ENCODE measurements at places on chromosomes 5 and 9. TPM values are rescaled to one million over a fixed set of nuclear protein-coding genes. Genes with fewer than 3 reads are reported as not detected.

The TMC1 gene
- 0.36 TPM for total RNA-seq

The GDA gene
- total RNA-seq = 5.0 TPM

The IL9 gene
- total RNA-seq = not detected

The FBP2 gene
- not detected for total RNA-seq

The PRRX2 gene
- 6.3 TPM for total RNA-seq

The SLC6A7 gene
- total RNA-seq = not detected

The DMRTA1 gene
- total RNA-seq = 1.8 TPM

The GPR150 gene
- 0.54 TPM for total RNA-seq

The TMEM174 gene
- total RNA-seq = not detected

The RFX3 gene
- total RNA-seq = 5.7 TPM

The LHX6 gene
- total RNA-seq = 0.62 TPM

The PKN3 gene
- 19.9 TPM for total RNA-seq

- DNase-seq = no peak
Measured at GRCh38 chr9:114450181-114450580, 55.1 kb downstream of the WHRN start.

- DNase-seq = no peak
Measured at GRCh38 chr5:43773478-43773844, 170.5 kb downstream of the NNT start.

DNA sequence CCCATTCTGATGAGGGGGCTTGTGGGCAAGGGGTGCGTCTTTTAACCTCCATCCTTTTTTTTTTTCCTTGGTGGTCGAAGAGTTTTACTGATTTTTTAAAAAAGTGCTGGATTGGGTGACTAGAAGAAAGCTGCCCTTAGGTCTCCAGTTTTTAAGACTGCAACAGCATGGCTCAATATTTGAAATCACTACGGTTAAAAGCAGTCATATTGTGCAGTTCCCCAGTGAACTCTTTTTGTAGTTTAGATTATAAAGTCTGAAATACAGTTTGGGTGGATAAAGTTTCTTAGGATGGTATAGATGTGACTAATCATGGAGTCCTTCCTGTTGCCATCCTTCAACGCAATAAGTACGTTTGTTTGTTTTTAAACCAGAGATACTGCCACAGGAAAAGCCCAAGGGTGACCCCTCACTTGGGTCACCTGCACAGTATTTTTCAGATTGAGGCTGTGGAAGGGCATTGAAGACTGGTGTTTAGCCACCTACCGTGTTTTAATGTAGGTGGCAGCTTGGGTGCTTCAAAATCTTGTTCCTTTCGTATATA lies 520 bp upstream of the DHFR start:
- DNase-seq = no peak

DNA sequence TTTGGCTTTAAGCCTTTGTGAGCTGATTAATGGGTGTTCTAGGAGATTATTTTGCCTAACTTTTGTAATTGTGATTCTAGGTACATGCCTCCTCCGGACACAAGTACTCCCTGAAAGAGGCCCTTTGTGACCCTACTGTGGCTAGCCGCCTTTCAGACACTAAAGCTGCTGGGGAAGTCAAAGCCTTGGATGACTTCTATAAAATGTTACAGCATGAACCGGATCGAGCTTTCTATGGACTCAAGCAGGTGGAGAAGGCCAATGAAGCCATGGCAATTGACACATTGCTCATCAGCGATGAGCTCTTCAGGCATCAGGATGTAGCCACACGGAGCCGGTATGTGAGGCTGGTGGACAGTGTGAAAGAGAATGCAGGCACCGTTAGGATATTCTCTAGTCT lies 13.6 kb downstream of the ITGA1 start:
- no peak for DNase-seq

DNA sequence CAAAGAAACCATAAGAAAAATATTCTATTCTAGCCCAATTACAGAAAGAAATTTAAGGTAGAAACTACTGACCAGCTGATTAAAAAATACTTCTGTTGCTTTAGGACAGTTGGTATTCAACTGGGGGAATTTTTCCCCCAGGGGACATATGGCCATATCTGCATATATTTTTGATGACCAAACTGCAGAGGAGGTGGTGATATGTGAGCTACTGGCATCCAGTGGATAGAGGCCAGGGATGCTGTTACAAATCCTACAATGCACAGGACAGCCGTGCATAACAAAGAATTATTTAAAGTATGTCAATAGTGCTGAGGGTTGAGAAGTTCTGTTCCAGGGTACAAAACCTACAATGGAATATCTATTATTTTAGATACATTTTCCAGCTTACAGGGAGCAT lies 24.0 kb downstream of the ZFR start:
- no peak for DNase-seq

DNA sequence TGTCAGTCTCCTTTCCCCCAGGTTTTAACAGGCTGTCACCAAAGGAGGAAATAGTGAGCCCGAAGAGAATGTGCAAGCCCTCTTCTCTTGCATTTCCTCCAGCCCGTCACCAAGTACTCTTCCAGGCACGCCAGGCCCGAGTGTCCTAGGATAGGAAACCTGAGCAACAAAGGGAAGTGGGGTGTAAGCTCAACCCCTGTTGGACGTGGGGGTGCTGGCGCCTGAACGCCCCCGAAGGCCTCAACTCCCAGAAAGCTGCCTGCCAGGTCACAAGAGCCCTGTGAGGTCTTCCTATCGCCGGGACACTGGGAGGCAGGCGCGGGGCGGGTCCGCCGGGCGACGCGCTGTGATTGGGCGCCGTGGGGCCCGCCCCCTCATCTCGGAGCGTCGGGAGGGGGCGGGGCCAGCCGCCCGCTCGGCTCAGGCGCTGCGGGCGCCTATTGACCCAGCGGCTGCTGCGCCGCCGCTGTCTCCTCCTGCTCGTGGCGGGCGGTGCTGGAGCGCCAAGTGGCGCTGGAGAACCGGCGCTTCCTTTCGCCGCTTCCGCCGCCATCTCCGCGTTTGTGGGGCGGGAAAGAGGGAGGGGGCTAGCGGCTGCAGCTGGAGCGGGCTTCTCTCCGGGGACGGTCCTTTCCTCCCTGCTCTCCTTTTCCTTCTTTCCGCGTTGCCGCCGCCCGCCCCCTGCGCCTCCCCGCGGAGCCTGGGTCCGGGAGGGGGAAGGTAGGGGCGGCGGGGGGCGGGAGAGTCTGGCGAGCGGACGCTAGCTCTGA lies 572 bp upstream of the MAN2A1 start:
- DNase-seq = no peak

- no peak for DNase-seq
Measured at GRCh38 chr9:104900871-104901270, 27.1 kb downstream of the ABCA1 start.

DNA sequence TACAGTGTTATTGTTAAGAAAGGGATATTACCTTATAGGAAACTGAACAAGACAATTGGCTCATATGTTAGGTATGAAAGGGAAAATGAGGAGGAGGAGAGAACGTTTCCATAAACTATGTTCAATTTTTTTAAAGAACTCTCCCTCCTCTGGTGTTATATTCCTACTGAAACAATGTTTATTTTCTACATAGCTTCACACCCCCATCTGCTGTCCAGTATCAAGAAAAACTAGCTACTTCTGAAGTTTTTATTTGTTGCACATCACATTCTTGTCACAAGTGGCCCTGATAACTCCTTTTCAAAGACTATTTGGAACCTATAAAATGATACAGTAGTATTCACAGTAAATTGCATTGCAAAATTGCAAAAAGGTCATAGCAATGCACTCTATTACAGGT lies 223.4 kb upstream of the FAM174A start:
- DNase-seq = no peak

DNA sequence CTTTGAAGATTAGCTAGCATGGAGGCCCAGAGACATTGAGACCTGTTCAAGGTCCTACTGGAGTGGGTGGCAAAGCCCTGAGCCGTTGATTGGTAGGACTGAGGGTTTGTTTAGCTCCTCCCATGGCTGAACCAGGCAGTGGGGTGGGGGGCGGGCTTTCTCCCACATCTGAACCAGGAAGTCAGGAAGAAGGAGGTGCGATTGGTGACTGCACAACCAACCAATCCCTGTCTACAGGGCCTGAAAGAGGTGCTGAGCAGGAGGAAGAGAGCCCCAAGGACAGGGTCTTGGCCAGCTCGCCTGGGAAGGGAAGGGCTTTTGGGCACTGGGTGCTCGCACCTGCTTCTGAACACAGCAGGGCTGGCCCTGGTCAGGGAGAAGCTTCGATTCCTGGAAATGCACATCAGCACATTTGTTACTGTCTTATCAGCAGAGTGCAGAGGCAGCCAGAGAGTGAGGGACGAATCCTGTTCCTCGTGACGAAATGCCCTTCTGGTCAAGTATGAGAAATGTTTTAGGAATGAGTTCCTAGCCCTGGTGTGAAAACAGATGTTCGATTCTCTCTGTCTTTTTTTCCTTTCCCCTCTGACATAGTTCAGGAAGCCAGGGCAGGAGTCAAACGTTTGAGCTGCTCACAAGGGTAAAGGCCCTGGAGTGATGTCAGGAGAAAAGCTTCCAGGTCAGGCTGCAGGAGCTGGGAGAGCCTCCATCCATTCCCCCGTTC lies 294.8 kb upstream of the KLF4 start:
- DNase-seq = no peak

DNA sequence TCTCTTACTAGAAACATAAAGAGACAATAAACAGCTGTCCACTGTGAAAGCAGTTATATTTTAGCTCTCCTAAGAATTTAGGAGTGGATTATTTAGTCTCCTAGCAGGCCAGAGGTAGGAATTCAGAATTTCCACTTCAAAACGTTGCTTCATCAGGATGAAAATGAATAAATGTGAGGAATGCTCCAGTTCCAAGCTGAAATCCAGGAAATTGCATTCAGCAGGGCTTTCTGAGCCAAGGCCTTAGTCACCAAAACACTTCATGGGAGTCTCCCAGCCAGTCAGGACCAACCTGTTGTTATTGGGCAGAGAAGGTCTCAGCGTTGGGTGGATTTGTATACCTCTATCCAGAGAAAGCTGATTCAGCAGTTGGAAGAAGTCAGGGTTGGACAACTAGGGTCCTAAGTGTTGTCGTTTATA lies 1040.3 kb downstream of the TLE1 start:
- no peak for DNase-seq

GRCh38 chr9:15354713-15355112 lies 47.7 kb upstream of the TTC39B start:
- no peak for DNase-seq

DNA sequence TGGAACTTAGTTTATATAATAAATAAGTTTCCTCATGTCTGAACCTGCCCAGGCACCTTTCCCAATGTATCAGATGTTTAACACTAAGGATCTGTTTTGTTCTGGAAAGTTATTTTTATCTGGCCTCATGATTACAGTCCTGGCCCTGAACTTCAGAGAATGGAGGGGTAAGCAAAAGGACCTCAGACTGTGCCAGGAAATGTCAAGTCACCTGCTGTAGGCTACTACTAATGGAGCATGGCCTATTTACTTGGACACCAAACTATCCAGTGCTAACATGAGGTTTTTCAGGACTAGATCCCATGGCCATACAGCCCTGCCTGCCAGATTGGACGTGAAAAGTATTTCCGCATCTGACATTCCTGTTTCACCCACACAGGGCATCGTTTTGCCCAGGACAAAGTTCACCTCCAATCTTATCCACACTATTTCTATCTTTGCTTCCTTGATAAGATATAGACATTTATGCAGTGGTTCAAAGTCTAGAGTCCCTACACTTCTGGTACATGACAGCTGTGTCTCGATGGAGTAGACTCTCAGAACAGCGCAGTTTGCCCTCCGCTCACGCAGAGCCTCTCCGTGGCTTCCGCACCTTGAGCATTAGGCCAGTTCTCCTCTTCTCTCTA lies at the start of gene BTNL8:
Gene BTNL8, plus strand, starts transcription at position 539 of the 626 bp plus-strand sequence. CDS start 152 bp downstream, outside the sequence.
- no peak for DNase-seq

- DNase-seq = no peak
Measured at GRCh38 chr5:144422018-144422727, 251.5 kb downstream of the KCTD16 start.

DNA sequence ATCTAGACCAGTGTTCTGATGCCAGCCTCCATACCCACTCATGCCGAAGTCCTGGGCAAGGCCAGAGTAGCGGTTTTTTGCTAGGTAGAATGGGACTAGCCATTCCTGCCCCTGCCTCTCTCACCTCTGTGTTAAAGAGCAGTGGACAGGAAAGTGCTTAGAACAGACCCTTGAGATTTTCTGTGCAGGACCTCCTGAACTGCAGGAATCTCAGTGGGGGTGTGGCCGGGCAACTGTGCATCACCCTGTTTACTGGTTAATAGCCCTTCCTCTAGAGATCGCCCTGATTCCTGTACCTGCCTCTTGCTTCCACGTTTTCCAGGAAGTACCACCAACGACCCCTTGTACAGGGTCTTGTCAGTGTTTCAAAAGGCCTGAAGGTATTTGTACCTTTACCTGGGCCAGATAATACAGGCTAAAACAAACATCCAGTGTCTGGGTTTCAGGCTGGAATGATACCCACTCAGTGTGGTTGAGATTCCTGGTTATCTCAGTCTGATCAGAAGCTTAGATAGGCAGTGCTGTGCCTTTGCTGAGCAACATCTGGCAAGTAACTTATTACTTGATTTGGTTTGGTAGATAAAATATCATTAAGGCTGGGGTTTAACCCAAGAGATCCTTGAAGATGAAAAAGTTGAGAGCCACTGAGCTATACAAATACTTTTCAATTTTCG lies 65.9 kb downstream of the RGS3 start:
- DNase-seq = no peak

- no peak for DNase-seq
Measured at GRCh38 chr5:143445776-143446175, 42.3 kb upstream of the NR3C1 start.

DNA sequence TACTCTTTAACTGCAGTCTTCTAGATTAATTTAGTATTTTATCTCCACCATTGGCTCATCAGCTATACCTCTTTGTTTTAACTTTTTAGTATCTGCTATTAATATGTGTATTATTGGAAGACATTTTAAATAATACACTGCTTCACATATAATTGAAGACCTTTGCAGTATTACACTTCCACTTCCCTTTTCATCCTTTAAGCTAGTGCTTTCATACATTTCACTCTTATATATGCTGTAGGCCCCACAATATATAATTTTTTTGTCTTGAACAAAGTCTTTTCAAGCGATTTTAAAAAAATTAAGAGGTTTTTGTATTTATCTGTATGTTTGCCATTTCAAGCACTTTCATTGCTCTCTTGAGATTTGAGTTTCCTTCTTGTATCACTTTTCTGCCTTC lies 8.6 kb upstream of the LPCAT1 start:
- DNase-seq = no peak

DNA sequence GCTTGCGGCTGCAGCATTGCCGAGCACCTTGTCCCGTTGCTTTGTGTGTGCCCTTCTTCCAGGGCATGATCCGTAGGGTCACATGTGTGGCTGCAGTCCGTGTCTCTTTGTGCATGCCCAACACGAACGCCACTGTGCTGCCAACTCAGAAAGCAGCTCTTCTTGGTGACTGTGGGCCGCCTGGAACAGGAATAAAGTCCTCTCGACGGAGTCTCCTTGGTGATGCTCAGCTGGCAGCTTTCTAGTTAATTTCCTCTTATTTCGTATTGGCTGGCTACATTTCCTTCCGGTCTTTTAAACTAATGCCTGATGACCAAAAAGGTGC lies 5.8 kb downstream of the EXOC3 start:
- no peak for DNase-seq

GRCh38 chr5:36199620-36200019 lies 42.1 kb downstream of the NADK2 start:
- DNase-seq = no peak

DNA sequence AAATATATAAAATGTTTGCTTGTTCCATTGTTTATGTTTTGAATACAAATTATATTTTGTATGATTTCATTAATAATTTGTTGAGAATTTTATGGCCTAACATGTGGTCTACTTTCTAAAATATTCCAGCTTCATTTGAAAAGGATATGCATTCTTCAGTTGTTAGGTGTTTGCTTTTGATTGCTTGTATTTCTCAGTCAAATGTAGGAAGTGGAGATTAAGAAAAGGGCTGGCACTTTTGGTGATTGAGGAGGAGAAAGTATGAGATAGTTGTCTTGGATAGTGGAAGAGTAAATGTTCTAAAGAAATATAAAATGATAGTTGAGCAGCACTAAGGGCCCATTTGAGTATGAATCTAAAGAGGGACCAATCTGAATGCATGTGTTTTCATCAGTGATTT lies 23.1 kb downstream of the JAK2 start:
- no peak for DNase-seq

All from Panc1 (cell line).